ENCODE measurements at places on chromosomes 13 and 19.
A peak's percentile ranks its signal among the peaks of the same experiment; 100 is the strongest.

- peaks cover 7% of the 10 kb centered on the region for H3K4me1 ChIP-seq
- DNase-seq: no peak
- no peaks in the 10 kb centered on the region for H3K36me3 ChIP-seq
- H3K27ac ChIP-seq: no peak overlapping the region
- no peaks in the 10 kb centered on the region for H3K27me3 ChIP-seq
These were observed 352.5 kb upstream of the ATXN8OS start for GRCh38 chr13:69755101-69755500.

DNA sequence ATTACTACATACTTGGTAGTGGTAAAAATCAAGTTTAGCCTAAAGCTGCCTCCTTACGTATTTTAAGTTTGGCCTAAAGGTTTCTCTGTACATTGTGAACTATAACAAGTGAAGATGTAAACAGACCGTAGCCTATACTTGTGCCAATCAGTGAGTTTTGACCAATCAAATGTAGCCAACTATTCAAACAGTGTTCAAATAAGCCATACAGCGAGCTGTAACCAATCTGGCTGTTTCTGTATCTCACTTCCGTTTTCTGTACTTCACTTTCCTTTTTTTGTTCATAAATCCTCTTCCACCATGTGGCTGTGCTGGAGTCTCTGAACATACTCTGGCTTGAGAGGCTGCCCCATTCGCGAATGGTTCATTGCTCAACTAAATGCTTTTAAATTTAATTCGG, 2504.6 kb downstream of the PCDH9 start:
- H3K27ac ChIP-seq: peak overlapping the region; percentile 4
- no peaks in the 10 kb centered on the region for H3K27me3 ChIP-seq
- DNase-seq: no peak

DNA sequence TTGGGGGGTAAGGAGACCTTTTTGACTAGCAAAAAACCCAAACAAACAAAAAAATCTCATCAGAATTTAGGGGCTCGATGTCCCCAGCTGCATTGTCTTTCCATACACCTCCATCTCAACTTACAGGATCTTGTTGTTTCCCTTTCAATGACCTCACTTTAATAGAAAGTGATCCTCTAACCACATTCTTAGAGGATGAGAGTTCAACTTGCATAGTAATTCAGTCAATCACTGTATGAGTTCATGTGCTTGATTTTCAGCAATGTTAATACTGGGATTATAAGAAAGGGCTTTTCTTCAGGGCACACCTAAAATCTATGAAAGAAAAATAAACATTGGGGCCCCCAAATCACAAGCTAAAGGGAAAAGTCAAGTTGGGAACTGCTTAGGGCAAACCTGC, 1512.0 kb downstream of the SLITRK1 start:
- H3K27ac ChIP-seq: no peak overlapping the region
- H3K36me3 ChIP-seq: no peaks in the 10 kb centered on the region
- no peaks in the 10 kb centered on the region for H3K27me3 ChIP-seq
- no peak for DNase-seq

GRCh38 chr19:16141043-16141442, 2.4 kb upstream of the HSH2D start:
- peak overlapping the region; percentile 51 for H3K27ac ChIP-seq
- no peaks in the 10 kb centered on the region for H3K36me3 ChIP-seq
- no peaks in the 10 kb centered on the region for H3K4me1 ChIP-seq
- DNase-seq: no peak
- H3K4me3 ChIP-seq: no peak overlapping the region
- H3K27me3 ChIP-seq: peaks cover 19% of the 10 kb centered on the region

DNA sequence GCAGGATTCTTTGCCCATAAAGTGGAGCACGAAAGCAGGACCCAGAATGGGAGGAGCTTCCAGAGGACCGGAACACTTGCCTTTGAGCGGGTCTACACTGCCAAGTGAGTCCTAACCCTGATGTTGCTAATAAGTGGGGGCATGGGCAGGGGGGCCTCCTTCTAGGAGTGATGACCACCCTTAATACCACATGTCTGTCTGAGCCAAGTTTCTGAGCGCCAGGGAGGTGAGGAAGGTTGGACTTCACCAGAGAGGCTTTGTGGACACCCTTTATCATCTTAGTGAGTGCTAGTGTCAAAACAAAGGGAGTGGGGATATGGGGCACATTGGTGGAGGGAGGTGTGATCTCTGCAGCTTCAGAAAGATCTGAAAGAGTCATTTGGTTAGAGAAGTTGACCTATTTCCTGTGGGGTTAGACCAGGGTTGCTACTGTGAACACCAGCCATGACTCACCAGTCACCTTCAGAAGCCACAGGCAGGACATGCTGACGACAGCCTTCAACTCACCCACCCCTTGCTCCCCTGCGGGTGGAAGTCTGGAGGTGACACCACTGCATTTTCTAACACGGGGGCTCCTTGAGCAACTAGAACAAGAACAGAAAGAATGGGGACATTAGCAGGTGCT, 8.8 kb downstream of the ALOX5AP start:
- H3K4me1 ChIP-seq: peaks cover 53% of the 10 kb centered on the region
- no peak for DNase-seq
- peaks cover 14% of the 10 kb centered on the region for H3K27me3 ChIP-seq
- peak overlapping the region; percentile 74 for H3K27ac ChIP-seq

DNA sequence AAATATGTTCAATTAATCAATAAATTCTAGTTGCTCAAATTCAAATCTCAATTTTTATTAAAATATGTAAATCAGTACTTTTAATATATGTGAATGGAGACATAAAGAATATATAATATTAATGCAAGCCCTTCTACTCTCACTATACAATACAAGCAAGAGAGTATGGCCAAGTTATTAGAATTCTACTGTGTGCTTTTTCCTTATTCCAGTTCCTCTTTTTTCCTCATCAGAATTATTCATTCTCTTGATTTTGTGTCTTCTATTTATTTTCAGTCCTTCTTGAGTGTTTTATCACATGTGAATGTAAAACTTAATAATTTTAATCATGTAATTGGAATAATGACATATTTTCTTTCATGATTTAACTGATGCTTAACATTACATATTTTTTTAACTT, 276.8 kb downstream of the PCDH20 start:
- H3K27me3 ChIP-seq: no peaks in the 10 kb centered on the region
- no peaks in the 10 kb centered on the region for H3K4me1 ChIP-seq
- H3K27ac ChIP-seq: no peak overlapping the region
- no peak overlapping the region for H3K4me3 ChIP-seq

DNA sequence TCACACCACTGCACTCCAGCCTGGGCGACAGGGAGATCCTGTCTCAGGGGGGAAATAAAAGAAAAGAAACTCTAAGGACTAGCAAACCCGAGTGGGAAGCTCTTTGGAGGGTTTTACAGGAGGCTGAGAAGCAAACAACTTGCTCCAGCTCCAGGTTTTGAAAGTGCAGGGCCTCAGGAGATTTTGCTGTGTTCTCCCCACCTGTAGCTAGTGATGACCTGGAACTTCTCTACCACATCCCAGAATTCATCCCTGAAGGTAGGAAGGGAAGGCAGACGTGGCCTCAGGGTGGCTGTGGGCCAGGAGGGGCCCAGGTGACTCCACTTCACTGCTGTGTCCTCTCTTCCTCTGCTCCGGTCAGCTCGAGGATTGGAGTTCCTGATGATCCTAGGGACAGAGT, 16.3 kb upstream of the PSMD8 start:
- peaks cover 74% of the 10 kb centered on the region for H3K27me3 ChIP-seq
- no peak for DNase-seq
- peaks cover 23% of the 10 kb centered on the region for H3K4me1 ChIP-seq
- no peak overlapping the region for H3K4me3 ChIP-seq
- no peaks in the 10 kb centered on the region for H3K36me3 ChIP-seq

DNA sequence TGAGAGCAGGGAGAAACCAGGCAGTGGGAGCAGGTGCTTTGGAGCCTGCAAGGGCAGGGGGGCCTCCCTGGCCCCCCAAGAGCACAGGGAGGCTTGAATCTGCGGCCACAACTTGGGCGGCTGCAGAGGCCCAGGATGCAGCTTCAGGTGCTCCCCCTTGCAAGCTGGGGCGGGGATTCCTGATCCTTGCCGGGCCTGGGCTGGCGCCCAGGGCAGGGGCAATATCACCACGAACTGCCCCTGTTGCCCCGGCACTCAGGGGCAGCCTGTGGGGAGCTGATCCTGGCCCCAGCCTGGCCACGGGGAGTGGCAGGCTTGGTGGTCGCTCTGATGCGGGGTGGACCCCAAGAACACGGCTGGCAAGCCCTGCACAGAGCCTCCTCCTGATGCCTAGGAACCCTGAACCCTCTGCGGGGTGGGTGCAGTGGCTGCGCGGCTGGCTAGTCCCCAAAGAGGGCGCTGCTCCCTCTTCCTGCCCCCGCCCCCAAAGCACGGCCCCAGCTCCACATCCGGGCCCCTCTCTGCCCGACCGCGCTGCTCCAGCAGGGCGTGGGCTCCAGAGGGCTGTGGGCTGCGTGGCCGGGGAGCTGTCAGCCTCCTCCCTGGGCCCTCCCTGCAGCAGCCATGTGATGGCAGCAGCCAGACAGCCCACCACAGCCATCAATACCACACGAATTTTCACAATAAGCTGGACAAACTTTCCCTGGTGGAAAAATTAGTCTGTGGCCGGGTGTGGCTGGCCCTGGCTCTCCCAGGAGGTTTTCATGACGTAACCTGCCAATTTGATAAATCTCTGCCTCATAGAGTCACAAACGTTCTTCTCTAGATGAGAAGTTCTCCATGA, 21.0 kb downstream of the TNFSF9 start:
- H3K4me1 ChIP-seq: peaks cover 3% of the 10 kb centered on the region
- H3K36me3 ChIP-seq: no peaks in the 10 kb centered on the region
- H3K27ac ChIP-seq: no peak overlapping the region

Data from nephron progenitor cell (in vitro differentiated cells).